ENCODE measurements at places on chromosomes 6 and 20.

DNA sequence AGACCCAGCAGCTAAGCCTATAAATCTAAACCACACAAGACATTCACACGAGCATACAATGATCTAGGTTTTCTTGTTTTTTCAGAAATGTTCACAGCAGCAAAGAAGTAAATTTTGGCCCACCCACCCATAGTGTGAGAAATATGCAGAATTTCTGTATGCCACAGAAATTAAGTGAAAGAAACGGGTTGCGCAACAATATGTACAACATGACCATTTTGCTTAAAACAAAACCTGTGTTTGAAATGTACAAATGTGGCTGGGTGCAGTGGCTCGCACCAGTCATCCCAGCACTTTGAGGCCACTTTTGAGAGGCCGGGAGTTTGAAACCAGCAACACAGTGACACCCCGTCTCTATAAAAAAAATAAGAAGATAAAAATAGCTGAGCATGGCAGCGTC is 9.4 kb downstream of the SALL4 start:
- DNase-seq, result no peak

GRCh38 chr6:169156108-169156792 is 97.4 kb downstream of the THBS2 start:
- DNase-seq, result peak; percentile 93

- DNase-seq, result no peak
Measured at GRCh38 chr6:1255636-1256365, 56.1 kb upstream of the FOXQ1 start.

- DNase-seq, result no peak
Measured at GRCh38 chr20:50318710-50319109, 128.1 kb downstream of the CEBPB start.

DNA sequence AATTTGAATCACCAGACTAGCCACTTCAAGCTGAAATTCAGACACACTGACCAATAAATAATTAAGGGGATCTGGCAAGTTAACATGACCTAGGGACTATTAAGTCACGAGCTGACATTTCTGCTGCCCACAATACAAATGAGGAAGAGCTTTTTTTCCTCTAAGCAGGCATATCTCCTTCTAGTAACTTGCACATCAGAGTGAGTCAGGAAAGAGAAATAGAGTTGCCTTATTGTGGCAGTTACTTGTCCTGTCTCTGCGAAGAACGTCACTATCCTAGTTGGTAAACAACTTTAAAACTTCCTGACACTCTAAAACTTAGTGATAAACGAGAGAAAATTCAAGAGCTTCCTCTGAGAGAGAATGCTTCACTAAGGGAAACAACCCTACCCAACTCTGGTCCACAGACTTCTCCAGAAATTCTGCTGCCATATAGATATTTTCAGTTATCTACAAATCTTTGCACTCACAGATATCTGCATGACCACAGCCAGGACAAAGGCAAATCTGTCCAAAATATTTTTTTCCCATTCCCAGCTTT is 4.2 kb downstream of the PLA2G7 start:
- no peak for DNase-seq

GRCh38 chr6:143999406-143999805 is 8.7 kb downstream of the PLAGL1 start:
- peak; percentile 84 for DNase-seq

- peak; percentile 84 for DNase-seq
Measured at GRCh38 chr20:7859356-7859802, 80.9 kb downstream of the HAO1 start.

- no peak for DNase-seq
Measured at GRCh38 chr20:44850272-44850671, 35.2 kb upstream of the YWHAB start.

- no peak for DNase-seq
Measured at GRCh38 chr6:4665489-4666417, 110.5 kb upstream of the CDYL start.

- DNase-seq, result no peak
Measured at GRCh38 chr6:120228297-120228696, 878.7 kb upstream of the MAN1A1 start.

DNA sequence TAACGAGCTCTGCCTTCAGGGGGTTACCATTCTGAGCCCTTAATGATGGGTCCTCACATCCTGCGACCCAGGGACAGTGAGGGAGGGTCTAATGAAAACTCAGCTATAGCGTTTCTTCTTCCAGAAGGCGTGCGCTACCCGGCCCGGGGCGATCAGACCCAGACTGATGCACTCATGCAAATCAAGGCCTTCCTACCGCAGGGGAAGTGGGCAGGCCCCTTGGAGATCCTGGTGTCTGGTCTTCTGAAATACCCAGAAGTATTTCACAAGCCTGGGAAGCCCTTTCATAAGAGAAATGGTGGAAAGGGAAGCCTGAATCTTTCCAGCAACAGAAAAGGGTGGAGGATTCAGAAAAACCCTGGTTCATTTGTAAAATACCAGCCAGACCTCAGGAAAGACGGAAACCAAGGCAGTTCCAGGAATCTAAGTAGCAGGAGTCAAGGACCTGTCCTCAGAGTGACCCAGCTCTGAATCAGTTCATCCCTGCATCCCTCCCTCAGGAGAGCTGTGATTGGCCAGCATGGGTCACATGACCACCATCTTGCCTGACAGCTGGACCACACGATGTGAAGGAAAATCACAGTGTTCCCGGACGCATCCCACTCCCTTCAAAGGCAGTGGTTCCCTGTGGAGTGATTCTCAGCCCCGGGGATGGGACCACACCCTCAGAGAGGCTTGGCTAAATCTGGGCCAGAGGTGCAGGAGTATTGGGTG is 12.7 kb downstream of the BFSP1 start:
- DNase-seq, result no peak

GRCh38 chr6:28981431-28981832 is 23.7 kb downstream of the ZNF311 start:
- DNase-seq, result peak; percentile 80

DNA sequence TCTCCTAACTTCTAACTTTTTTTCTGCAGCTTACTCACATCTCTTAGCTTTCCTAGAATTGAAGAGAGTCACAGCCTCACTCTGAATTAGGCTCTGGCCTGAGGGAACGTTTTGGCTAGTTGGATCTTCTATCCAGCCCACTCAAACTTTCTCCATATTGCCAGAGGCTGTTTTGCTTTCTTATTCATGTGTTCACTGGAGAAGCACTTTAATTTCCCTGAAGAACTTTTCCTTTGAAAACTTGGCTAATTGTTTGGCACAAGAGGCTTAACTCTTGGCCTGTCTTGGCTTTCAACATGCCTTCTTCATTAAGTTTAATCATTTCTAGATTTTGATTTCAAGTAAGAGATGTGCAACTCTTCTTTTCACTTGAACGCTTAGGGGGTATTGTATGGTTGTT is 138.2 kb upstream of the PLCB4 start:
- no peak for DNase-seq

DNA sequence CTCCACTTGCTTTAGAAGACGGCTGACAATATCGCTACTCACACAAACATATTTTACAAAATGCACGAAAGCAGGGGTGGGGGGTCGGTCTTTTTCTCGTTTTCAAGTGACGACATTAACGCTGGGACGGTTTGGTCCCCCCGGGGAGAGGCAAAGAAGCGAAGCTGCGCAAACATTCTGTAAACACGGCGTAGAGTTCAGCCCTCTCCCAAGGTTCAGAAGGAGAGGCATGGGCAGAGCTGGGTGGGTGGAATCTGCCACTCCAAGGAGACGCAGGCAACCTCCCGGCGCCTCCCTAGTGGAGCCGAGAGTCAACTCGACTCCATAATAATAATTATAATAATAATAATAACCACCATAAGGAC is 2.4 kb downstream of the NKX2-2 start:
- no peak for DNase-seq

GRCh38 chr20:57265336-57265996 is 975 bp downstream of the BMP7 start:
- peak; percentile 1 for DNase-seq

- no peak for DNase-seq
Measured at GRCh38 chr6:129475477-129476247, 234.3 kb downstream of the ARHGAP18 start.

DNA sequence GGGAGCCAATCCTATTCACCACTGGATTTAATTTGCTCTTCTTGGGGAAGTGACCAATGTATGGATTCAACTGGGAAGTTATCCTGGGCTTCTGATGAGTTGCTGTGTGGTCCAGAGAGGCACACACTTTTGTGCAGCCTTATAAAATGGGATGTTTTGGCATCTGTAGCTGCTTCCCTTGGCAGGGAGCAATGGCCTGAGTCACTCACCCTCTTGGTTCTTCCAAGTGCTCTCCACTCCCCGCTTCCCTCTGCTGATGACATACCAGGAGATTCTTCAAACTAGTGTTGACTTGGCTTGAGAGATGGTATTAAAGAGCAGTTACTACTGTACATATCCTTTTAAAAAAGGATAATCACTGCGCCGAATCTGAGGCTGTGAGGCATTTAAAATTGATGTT is 105.8 kb downstream of the JARID2 start:
- DNase-seq, result peak; percentile 86

- no peak for DNase-seq
Measured at GRCh38 chr20:986733-987355, 15.3 kb downstream of the RSPO4 start.

- DNase-seq, result no peak
Measured at GRCh38 chr6:16174416-16175078, 45.7 kb downstream of the MYLIP start.

- no peak for DNase-seq
Measured at GRCh38 chr6:114558153-114558552, 215.3 kb upstream of the HS3ST5 start.

DNA sequence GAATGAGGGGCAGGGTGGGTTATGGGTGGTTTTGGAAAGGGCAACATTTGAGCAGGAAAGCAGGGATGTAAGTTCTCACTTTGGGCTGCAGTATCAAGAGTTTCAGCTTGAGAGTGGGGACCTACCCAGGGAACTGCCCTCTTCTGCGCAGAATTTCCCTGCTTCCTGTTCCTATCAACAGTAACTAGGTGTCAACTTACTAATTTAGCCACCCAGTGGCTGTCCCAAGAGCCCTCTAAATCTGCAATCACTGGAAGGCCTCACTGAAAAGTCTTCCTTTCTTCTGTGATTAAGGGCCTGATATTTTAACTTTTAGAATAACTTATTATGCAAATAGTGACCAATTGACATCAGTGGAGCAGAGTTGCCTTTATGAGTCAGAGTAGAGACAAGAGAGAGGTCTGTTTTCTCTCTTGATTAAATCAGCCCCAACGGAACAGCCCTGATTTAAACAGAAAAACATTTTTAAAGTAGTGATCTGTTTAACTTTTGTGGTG is 118.2 kb upstream of the RIPOR2 start:
- DNase-seq, result peak; percentile 62

GRCh38 chr20:9081423-9081966 is 12.6 kb downstream of the PLCB4 start:
- no peak for DNase-seq

- peak; percentile 35 for DNase-seq
Measured at GRCh38 chr6:142712231-142712630, 232.7 kb downstream of the HIVEP2 start.

GRCh38 chr20:2822073-2822472 is 5.9 kb downstream of the TMEM239 start:
- DNase-seq, result no peak

DNA sequence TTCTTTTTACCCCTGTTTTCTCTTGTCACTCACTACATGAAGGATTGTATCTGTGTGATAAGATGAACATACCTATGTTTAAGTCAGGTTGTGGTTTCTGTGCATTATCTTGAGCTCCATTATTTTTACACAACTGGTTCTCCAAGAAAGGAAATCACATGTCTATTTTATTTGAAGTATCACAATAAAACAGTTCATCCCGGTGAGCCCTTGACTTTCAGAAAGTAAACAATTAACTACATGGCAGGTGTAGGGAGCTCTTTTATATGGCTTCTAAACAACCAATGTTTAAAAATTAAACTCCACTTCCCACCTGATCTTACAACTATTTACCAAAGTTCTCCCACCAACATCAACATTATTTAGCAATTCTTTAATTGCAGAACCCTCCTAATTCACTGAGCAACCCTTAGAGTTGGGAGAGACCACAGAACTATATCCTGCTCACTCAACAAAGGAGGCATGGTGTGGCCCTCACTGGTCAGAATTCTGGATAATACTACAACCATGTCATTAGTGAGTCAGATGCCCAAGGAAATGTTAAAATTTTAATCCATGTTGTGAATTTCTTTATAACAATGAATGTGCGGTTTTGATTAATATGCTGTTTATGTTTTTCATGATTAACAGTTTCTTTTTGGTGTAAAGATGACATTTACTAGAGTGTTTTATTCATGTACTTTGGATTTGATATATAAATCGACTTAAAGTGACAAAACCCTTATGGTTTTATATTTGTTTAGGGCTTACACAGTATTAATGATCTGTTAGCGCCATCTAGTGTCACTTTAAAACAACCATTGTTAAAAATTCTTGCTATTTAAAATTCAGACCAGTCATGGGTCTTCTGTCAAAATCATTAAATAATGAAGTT is 50.0 kb upstream of the SCGN start:
- peak; percentile 81 for DNase-seq

DNA sequence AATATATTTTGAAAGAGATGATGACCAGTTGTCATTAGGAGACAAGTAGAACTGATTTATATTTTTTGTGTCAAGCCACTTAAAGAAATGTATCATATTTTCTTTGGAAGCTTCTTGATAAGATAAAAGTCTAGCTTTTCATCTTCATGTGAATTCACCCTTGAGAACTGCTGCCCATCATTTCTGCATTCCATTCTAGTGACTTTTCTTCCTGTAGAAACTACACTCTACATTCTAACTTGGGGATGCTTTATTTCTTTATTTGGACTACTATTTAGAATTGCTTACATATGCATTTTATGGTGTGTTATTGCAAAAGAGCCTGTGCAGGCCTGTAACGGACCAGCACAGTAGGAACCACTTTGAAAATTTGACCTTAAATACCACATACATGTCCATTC is 335.0 kb upstream of the KCNQ5 start:
- peak; percentile 72 for DNase-seq

- DNase-seq, result peak; percentile 20
Measured at GRCh38 chr20:15643713-15644112, 929.5 kb downstream of the KIF16B start.

- no peak for DNase-seq
Measured at GRCh38 chr20:45294003-45294368, 12.7 kb upstream of the RBPJL start.

- no peak for DNase-seq
Measured at GRCh38 chr6:33960345-33961313, 156.8 kb upstream of the MLN start.

DNA sequence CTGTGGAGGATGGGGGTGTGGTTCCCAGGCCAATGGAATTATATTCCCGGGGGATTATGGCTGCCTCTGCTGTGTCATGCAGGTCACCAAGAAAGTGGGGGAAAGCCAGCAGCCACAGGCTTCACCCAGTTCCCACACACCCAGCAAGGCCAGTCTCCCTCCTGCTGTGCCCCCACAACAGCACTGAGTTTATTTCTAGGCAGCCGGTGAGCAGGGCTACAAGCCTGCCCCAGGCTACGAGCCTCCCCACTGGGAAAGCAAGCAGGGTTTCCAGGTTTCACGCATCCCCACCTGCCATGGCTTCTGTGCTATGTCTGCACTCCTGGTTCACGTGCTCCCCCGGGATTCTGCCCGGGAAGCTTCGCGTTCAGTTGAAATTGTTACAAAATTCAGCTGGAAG is 72.6 kb downstream of the ERMARD start:
- no peak for DNase-seq

- no peak for DNase-seq
Measured at GRCh38 chr6:139386404-139386803, 12.0 kb upstream of the CITED2 start.

Data from fibroblast of pulmonary artery (primary cell).